ENCODE measurements at places on chromosomes 4 and X. TPM values are rescaled to one million over a fixed set of nuclear protein-coding genes. Genes with fewer than 3 reads are reported as not detected.

DNA sequence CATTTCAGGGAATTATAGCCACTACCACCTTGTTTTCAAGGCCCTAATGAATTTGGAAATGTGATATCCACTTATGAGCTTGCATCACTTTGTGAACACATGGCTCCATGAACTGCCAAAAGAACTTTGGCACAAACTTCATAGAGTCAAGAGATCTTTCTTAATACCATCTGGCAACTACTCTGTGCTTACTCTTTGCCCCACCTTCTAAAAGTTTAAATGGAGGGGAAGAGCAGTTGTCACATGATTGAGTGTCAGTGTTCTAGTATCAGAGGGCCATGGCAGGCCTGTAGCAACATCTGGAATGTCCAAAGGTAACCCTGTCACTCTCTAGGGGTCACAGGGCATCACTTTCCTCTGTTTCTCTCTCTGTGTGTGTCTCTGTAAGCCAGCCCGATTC is 2.6 kb upstream of the ADH1B start:
- H3K4me1 ChIP-seq: no peaks in the 10 kb centered on the region
- no peak overlapping the region for H3K27ac ChIP-seq
- H3K36me3 ChIP-seq: no peaks in the 10 kb centered on the region
- DNase-seq: no peak
- H3K27me3 ChIP-seq: no peaks in the 10 kb centered on the region

GRCh38 chrX:3738509-3738908 is 25.1 kb upstream of the PRKX start:
- H3K27ac ChIP-seq: peak overlapping the region; percentile 99
- H3K4me1 ChIP-seq: peaks cover 18% of the 10 kb centered on the region
- peaks cover 10% of the 10 kb centered on the region for H3K36me3 ChIP-seq
- H3K4me3 ChIP-seq: peak overlapping the region; percentile 7
- no peak for DNase-seq
- H3K27me3 ChIP-seq: no peaks in the 10 kb centered on the region

DNA sequence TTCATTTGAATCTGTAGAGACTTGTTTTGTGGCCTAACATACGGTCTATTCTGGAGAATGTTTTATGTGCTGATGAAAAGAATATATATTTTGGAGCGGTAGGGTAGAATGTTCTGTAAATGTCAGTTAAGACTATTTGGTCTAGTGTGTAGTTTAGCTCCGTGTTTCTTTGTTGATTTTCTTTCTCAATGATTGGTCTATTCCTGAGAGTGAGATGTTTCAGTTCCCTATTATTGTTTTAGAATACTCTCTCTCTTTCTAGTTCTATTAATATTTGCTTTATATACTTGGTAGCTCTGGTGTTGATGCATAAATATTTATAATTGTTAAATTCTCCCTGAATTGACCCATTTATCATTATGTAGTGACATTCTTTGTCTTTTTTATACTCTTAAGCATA is 236.5 kb downstream of the GLUD2 start:
- H3K27ac ChIP-seq: no peak overlapping the region

DIPK2B gene
- not detected for total RNA-seq

NR3C2 gene
- 6.2 TPM for total RNA-seq

LRAT gene
- not detected for total RNA-seq

DNA sequence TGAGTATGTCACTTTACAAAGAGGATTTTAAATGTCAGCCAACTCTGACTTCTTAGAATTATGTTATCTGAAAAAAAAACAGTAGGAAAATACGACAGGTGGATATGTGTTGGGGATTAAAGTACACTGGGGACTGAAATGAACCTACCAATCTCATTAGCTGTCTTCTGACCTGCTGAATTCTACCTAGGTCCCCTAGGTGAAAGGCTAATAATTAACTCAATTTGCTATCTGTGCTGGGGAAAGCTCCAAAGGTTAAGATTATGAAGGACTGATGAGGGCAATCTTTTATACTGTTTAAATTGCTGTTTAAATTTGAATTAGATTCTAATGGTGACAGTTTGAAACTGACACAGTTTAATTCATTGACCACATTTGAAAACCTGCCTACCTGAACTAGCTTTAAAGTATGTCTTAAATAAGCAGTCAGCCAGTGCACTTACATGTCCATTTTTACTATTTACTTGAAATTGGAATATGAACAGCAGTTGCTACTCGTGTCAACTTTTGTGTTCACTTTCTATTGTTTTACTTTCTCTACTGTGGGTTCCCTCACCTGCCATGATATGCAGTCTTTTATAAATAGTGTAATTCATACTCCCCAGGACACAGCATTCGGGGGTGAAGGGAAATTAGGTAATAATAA is 977.3 kb downstream of the C4orf33 start:
- no peak overlapping the region for H3K27ac ChIP-seq
- peaks cover 2% of the 10 kb centered on the region for H3K36me3 ChIP-seq
- no peaks in the 10 kb centered on the region for H3K27me3 ChIP-seq
- H3K4me3 ChIP-seq: no peak overlapping the region
- no peaks in the 10 kb centered on the region for H3K4me1 ChIP-seq

DNA sequence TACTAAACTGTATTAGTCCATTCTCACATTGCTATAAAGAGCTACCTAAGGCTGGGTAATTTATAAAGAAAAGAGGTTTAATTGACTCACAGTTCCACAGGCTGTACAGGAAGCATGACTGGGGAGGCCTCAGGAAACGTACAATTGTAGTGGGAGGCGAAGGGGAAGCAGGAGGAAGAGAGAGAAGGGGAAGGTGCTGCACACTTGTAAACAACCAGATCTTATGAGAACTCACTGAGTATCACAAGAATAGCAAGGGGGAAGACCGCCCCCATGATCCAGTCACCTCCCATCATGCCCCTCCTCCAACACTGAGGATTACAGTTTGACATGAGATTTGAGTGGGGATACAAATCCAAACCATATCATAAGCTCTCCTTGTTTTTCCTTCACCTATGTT is 40.9 kb downstream of the RPA4 start:
- H3K27ac ChIP-seq: no peak overlapping the region
- no peaks in the 10 kb centered on the region for H3K4me1 ChIP-seq
- H3K27me3 ChIP-seq: peaks cover 6% of the 10 kb centered on the region

DNA sequence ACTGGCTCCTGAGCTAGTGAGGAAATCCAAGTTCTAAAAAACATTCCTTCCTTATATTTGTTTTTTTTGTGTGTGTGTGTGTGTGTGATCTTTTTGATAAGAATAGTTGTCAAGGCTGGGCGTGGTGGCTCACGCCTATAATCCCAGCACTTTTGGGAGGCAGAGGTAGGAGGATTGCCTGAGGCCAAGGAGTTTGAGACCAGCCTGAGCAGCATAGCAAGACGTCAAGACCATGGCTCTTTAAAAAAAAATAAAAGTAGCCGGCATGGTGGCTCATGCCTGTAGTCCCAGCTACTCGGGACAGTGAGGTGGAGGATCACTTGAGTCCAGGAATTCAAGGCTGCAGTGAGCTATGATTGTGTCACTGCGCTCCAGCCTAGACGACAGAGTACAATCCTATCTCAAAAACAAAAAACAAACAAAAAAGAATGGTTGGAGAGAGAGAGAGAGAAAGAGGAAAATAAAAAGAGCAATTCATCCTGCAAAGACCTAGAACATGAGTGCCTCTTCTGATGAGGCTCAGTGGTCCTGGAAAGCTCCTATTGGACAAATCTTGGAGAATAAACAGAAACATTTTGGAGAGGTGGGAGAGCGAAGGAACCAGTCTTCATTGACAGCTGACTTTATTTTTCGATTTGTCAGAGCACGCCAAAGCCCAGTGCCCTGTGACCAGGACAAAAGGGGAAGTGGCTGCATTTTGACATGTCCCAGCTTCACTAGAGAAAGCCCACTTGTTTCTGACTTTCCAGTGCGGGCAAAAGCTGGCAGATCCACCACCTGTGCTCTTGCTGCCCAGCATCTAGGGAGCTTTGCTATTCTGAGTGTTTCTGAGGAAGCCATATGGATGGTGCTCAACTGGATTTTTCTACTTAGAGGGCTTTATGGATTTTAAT is 244.7 kb downstream of the PALLD start:
- H3K4me3 ChIP-seq: no peak overlapping the region
- no peaks in the 10 kb centered on the region for H3K36me3 ChIP-seq
- peaks cover 7% of the 10 kb centered on the region for H3K4me1 ChIP-seq
- H3K27ac ChIP-seq: no peak overlapping the region
- peaks cover 22% of the 10 kb centered on the region for H3K27me3 ChIP-seq

DNA sequence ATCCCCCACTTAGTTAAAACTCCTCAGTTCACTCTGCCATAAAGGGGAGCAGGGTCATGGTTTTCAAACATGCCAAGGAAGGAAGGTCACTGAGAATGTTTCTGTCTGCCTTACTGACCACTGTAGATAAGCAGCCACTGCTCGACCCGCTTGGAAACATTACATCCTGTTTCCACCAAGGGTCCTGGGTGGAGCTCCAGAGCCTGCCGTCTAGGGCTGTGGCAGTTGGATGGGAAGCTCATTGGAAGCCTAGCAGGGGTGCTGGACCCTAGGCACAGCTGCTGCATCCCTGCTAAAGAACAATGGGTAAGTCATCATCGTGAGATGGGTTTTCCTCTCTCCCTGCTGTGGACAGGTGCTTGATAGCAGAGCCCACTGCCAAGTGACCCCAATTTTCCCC is 76.0 kb upstream of the SRD5A3 start:
- no peak for DNase-seq
- H3K4me3 ChIP-seq: no peak overlapping the region
- no peaks in the 10 kb centered on the region for H3K4me1 ChIP-seq
- peaks cover 45% of the 10 kb centered on the region for H3K27me3 ChIP-seq

GRCh38 chrX:29555465-29556091 is 659.8 kb upstream of the MAGEB2 start:
- no peak for DNase-seq
- no peaks in the 10 kb centered on the region for H3K4me1 ChIP-seq
- no peaks in the 10 kb centered on the region for H3K27me3 ChIP-seq
- no peak overlapping the region for H3K27ac ChIP-seq
- H3K4me3 ChIP-seq: no peak overlapping the region
- H3K36me3 ChIP-seq: peaks cover 1% of the 10 kb centered on the region
